ENCODE measurements at places on chromosomes 13 and 19. TPM values are rescaled to one million over a fixed set of nuclear protein-coding genes. Genes with fewer than 3 reads are reported as not detected.

Gene SUPT5H
- 119 TPM for polyA plus RNA-seq

Gene ZNF816
- polyA plus RNA-seq = 19.2 TPM

Gene SLC8A2
- polyA plus RNA-seq = not detected

Gene ZNF540
- polyA plus RNA-seq = 5.9 TPM

Gene PRR19
- polyA plus RNA-seq = not detected

Gene ZNF737
- 49.7 TPM for polyA plus RNA-seq

Gene CYP2F1
- polyA plus RNA-seq = not detected

Gene FBXL3
- polyA plus RNA-seq = 54.4 TPM

Gene TPTE2
- polyA plus RNA-seq = not detected

Gene SEMA6B
- not detected for polyA plus RNA-seq

Gene LIM2
- not detected for polyA plus RNA-seq

Gene ADGRE3
- not detected for polyA plus RNA-seq

Gene PGLYRP1
- polyA plus RNA-seq = not detected

Gene FGF21
- polyA plus RNA-seq = not detected

Gene CRLF1
- 1.1 TPM for polyA plus RNA-seq

Gene ZSCAN4
- not detected for polyA plus RNA-seq

Gene C1QTNF9B
- 0.36 TPM for polyA plus RNA-seq

Gene LRP3
- polyA plus RNA-seq = not detected

Gene BRME1
- polyA plus RNA-seq = not detected

Gene GDF15
- not detected for polyA plus RNA-seq

Gene CGB5
- not detected for polyA plus RNA-seq

Gene LGALS4
- not detected for polyA plus RNA-seq

Gene IL11
- polyA plus RNA-seq = not detected

Gene RGL3
- not detected for polyA plus RNA-seq

Gene APC2
- not detected for polyA plus RNA-seq

Gene APOC1
- not detected for polyA plus RNA-seq

Gene FCHO1
- 20.7 TPM for polyA plus RNA-seq

Gene NLRP4
- 0.41 TPM for polyA plus RNA-seq

Gene TEX101
- polyA plus RNA-seq = not detected

Gene KCNC3
- polyA plus RNA-seq = not detected

Measured in naive B cell (primary cell).